ENCODE measurements at places on chromosomes 2 and 18.
A peak's percentile ranks its signal among the peaks of the same experiment; 100 is the strongest.

DNA sequence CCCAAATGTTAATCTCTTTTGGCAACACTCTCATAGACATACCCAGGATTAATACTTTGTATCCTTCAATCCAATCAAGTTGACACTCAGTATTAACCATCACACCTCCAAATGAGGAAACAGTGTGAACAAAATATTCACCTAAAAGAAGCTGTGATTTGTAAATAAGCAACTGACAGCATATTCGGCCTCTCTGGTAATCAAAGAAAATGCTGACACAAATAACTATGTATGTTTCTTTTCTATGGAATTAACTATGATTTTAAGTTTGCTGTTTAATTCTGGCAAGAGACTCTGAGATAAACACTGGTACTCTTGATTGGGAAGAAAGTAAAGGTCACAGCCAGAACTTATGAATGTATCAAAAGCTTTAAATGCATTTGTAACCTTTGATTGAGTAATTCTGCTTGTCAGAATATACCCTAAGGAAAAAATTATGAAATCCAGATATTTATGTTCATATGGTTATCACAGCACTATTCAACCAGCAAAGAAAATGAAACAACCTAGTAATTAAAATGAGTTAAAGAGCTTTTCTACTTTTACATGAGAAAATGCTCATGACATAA lies 3.6 kb upstream of the GYPC start:
- DNase-seq, result no peak

- DNase-seq, result no peak
Observed at GRCh38 chr18:13218997-13219396, 437 bp downstream of the LDLRAD4 start.

GRCh38 chr2:216445501-216445900 lies 33.2 kb downstream of the SMARCAL1 start:
- DNase-seq, result peak; percentile 88

GRCh38 chr2:229856413-229856812 lies 65.4 kb downstream of the TRIP12 start:
- DNase-seq, result no peak

- DNase-seq, result no peak
Observed at GRCh38 chr2:114238910-114239559, 203.4 kb upstream of the DPP10 start.

- DNase-seq, result no peak
Observed at GRCh38 chr18:36331521-36331971, 34.0 kb downstream of the FHOD3 start.

DNA sequence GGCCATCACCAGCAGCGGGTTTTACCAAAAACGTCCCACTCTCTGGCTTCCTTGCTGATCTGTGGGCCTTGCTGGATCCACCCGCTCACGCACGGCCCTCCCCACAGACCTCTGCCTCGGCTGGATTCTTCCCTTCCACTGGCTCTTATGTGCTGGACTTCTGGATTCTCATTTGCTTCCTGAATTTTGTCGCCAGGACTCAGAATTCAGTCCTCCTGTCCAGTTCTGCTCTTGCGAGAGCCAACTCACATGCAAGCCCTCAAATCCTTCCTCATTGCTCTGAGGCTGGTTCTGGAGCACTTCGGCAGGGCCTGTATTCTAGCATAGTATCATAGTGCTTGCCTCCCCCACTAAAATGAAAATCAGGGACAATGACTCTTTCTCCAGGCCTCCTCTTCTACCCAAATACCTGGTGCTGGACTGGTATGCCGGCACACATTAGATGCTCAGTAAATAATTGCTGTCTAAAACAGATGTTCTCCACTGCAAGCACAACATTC lies 115.5 kb downstream of the ATL2 start:
- no peak for DNase-seq

- DNase-seq, result no peak
Observed at GRCh38 chr2:191637182-191638078, 40.5 kb upstream of the NABP1 start.

DNA sequence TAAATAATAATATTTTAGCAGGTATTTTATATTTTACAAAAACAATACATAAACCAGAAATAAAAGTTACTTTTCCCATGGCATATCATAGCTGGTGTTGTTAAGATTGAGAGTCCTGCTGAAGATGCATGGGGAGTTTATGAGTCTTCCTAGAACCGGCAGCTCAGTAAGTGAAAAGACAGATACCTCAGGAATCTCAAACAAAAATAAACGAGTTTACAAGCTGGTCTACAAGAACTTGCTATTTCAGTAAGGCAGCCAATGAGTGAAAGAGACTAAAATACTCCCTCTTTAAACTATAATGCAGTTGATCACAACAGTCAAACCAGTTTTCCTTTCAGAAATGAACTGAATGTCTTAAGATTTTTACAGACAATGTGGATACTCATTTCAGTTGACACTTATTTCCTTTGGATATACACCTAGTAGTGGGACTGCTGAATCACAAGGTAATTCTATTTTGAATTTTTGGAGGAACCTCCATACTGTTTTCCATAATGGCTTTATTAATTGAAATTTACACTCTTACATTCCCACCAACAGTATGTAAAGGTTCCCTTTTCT lies 8.9 kb downstream of the GAREM1 start:
- DNase-seq, result no peak

DNA sequence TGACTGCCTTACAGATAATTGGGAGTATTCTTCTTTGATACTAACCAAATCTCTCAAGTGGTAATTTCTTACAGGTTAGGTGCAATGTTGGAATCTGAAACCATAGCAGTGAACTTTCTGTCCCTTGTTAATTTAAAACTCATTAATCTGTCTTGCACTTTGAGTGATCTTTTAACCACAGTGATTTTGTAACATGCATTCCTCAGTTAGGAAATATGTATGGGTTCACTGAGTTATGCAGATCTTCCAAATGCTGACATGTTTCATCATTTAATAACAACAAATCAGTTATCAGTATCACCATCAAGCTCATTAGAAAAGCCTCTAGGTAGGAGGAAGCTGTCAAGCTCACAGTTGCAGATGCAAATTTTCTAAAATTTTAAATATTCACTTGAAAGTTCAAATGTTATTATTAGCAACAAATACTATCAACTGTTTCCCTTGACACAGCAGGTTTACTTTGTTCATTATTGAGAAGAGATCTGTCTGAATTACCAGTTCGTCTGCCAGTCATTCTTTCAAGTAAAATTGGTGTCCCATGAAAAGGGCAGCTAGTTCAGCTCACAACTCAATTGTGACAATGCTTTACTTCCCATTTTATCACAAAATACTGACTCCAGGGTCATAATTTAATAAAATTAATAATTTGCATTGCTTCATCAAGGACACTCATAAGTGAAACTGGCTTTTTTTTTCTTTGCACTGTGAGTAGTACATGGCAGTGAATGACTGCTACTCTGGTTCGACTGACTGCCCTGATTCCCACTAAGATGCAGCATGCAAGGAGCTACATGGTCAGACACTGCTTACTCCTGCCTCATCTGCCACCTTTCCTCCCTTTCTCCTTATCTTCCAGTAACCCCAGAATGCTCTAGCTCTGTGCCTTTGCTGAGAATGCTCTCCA lies 31.6 kb downstream of the SUCLG1 start:
- no peak for DNase-seq
